Regular cardiac myocyte (primary cell): ENCODE measurements at places on chromosomes 2 and 18. TPM values are rescaled to one million over a fixed set of nuclear protein-coding genes. Genes with fewer than 3 reads are reported as not detected.

Gene GAL3ST2
- total RNA-seq = 0.19 and 0.85 TPM in 2 replicates

Gene ME2
- 47.1 and 64.6 TPM in 2 replicates for total RNA-seq

Gene CHRNG
- total RNA-seq = not detected in 2 replicates

Gene PASK
- 2.3 and 7.7 TPM in 2 replicates for total RNA-seq

Gene GIGYF2
- 53.3 and 58.3 TPM in 2 replicates for total RNA-seq

Gene POMC
- 0.77 and 0.85 TPM in 2 replicates for total RNA-seq

Gene LRRC30
- not detected in 2 replicates for total RNA-seq

Gene METAP1D
- total RNA-seq = 5.4 and 6.2 TPM in 2 replicates

Gene VSNL1
- total RNA-seq = 0.38 and 0.85 TPM in 2 replicates

Gene TSN
- 54.7 and 71.7 TPM in 2 replicates for total RNA-seq

Gene MROH2A
- total RNA-seq = not detected in 2 replicates

Gene SERPINB12
- total RNA-seq = not detected in 2 replicates

Gene AKAIN1
- 0.56 TPM in 1 of 2 replicates, not detected in the other for total RNA-seq

Gene MARCO
- total RNA-seq = not detected in 2 replicates

Gene CNGA3
- not detected in 2 replicates for total RNA-seq

Gene VWC2L
- not detected in 2 replicates for total RNA-seq

Gene SERPINB10
- not detected in 2 replicates for total RNA-seq

Gene TRIM54
- under 0.01 TPM in 1 of 2 replicates, not detected in the other for total RNA-seq
